ENCODE measurements at places on chromosomes 11 and 22.

- DNase-seq = no peak
Measured at GRCh38 chr11:72774499-72774898, 19.3 kb downstream of the STARD10 start.

DNA sequence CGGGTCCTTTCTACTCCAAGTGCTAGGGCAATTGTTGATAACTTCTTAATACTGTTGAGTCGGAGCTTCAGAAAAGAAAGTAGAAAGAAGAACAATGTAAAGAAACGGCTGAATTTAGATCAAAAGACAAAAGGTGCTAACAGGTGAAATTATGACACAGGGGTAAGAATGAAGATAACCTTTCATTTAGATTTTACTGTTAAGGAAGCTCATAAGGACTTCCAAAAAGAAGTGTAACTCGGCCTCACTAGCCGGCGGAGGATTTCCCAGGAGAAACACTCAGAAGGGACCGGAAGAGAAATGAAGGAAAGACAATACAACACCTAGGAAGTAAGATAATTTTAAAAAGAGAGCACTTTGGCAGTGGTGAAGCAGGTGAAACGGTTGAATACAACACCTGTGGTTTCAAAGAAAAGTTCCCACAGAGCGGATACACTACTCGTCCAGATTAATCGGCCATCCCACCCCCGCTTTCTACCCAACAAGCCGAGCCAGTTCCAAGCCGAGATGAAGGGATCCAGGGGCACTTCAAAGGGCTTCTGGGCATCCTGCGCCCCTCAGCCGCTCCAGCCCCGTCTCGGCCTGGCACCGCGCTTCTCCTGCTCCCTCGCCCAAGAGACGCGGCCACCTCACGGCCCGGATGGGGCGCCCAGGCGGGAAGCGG is 737 bp downstream of the PPP2R1B start:
- no peak for DNase-seq

DNA sequence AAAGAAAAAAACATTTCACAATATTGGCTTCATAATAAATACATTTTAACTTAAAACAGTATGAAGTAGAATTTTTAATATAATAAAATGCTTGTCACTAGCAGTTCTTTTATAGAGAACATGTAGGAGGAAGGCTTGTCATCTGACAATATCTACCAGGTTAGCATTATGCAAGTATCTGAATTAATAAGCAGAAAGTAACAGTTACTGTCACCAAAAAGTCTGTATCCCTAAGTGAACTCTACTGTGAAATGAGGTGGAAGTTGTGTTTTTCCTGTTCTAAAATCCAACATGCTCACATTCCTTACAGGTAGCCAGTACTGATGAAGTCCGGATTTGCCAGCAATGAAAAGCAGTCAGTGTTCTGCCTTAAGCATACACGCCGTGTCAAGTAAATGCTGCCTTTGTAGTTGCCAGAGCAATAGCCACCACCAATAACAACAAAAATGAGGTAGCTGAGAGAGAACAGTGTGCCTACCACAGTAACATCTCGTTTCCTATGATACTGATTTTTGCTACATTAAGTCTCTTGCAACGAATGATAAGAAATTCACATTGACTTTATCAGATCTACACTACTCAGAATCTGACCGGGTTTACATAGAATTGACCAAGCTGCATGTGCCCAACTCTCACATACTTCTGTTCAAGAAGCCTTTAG is 95.5 kb downstream of the SIK3 start:
- DNase-seq = no peak

GRCh38 chr11:74310857-74311256 is 583 bp downstream of the P4HA3 start:
- no peak for DNase-seq

- no peak for DNase-seq
Measured at GRCh38 chr22:17774926-17775685, 837 bp upstream of the BID start.

DNA sequence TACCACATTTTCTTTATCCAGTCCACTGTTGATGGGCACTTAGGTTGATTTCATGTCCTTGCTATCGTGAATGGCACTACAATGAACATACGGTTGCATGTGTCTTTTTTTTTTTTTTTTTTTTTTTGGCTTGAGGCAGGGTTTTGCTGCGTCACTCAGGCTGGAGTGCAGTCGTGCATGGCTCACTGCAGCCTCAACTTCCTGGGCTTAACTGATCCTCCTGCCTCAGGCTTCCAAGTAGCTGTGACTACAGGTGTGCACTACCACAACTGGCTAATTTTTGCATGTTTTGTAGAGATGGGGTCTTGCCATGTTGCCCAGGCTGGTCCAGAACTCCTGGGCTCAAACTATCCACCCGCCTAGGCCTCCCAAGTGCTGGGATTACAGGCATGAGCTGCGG is 1.5 kb upstream of the CCDC90B start:
- no peak for DNase-seq

GRCh38 chr22:30033901-30034300 is 46.4 kb upstream of the HORMAD2 start:
- no peak for DNase-seq

DNA sequence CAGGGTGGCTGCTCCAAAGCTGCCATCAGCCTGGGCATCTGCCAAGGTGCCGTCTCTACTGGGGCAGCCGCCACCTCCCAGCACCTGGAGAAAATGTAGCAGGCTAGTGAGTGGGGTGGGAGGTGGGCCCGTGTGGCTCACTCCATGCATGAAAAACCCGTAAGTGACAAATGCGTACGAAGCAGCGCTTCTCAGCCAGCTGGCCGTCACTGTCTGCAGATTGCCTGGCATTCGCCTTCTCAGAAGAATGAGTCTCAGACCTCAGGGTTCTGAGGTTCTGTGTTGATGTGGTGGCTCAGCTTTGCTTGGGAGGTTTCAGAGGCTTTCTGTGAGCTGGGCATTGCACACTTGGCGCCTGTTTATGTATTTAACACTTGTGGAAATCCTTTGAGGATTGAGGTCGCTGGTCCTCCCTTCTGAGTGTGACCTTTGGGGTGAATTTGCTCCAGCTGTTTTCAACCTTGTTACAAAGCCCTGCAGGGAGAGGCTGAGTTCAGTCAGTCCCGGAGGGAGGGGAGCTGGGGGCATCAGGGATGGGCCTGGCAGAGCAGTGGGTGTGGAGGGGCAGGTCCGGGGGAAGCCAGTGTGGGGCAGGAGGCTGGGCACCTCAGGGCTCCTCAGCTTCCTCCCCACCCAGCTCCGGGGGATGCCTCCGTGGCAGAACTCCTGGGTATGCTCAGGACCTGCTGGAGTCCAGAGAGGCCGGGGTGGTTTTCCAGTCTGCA is 977.0 kb downstream of the TBC1D22A start:
- no peak for DNase-seq

All from effector CD4-positive, alpha-beta T cell (primary cell).